A549 treated with CORT108297 at 1 μM for 4 hours (cell line): ENCODE measurements at places on chromosomes 5 and 9. TPM values are rescaled to one million over a fixed set of nuclear protein-coding genes. Genes with fewer than 3 reads are reported as not detected.

The SLC27A6 gene
- total RNA-seq, result 0.02 to 0.07 TPM (median 0.06 TPM) in 4 of 5 replicates, not detected in the other

The RGMB gene
- 5.9 to 9.0 TPM (median 7.7 TPM) in 5 replicates for total RNA-seq

The OGN gene
- not detected in 5 replicates for total RNA-seq

The CXCL14 gene
- total RNA-seq, result 0.05 to 0.16 TPM (median 0.09 TPM) in 5 replicates

The ACTBL2 gene
- 0.03 to 0.06 TPM (median 0.03 TPM) in 3 of 5 replicates, not detected in the others for total RNA-seq

The GPR150 gene
- 0.07 to 0.21 TPM (median 0.08 TPM) in 5 replicates for total RNA-seq

The GABRA6 gene
- total RNA-seq, result not detected in 5 replicates
